ENCODE measurements at places on chromosomes 1 and 21.
A peak's percentile ranks its signal among the peaks of the same experiment; 100 is the strongest.

GRCh38 chr1:58928514-58928913, 144.7 kb upstream of the JUN start:
- H3K4me3 ChIP-seq: no peak overlapping the region
- no peaks in the 10 kb centered on the region for H3K36me3 ChIP-seq
- H3K27ac ChIP-seq: no peak overlapping the region
- peaks cover 6% of the 10 kb centered on the region for H3K4me1 ChIP-seq

DNA sequence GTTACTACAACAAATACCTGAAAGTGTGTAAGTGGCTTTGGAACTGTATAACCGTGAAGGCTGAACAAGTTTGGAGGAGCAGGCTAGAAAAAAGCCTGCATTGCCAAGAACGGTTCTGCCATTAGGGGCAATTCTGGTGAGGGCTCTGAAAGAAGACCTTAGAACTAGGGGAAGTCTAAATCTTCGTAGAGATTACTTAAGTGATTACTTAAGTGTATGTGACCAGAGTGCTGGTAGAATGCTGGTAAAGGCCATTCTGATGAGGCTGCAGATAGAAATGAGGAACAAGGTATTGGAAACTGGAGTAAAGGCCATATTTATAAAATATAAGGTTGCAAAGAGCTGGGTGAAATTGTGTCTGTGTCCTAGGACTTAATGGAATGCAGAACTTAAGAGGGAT, 158.0 kb downstream of the CLIC6 start:
- no peak for DNase-seq
- peaks cover 2% of the 10 kb centered on the region for H3K4me1 ChIP-seq
- no peak overlapping the region for H3K27ac ChIP-seq
- H3K36me3 ChIP-seq: peaks cover 7% of the 10 kb centered on the region

- H3K36me3 ChIP-seq: peaks cover 14% of the 10 kb centered on the region
- peaks cover under 1% of the 10 kb centered on the region for H3K4me1 ChIP-seq
- H3K27ac ChIP-seq: no peak overlapping the region
Observed at GRCh38 chr1:58778385-58779000, 5.4 kb downstream of the JUN start.

GRCh38 chr1:223326776-223327175, 37.2 kb downstream of the SUSD4 start:
- no peak for DNase-seq
- H3K4me1 ChIP-seq: peaks cover 2% of the 10 kb centered on the region
- peaks cover 77% of the 10 kb centered on the region for H3K27me3 ChIP-seq
- H3K27ac ChIP-seq: no peak overlapping the region
- H3K36me3 ChIP-seq: no peaks in the 10 kb centered on the region

GRCh38 chr1:179742717-179743678, at the start of gene FAM163A:
TSS of gene FAM163A (plus strand) at chr1:179743291. CDS start at chr1:179813098, 69,807 bp downstream.
- H3K27me3 ChIP-seq: peaks cover 85% of the 10 kb centered on the region
- no peaks in the 10 kb centered on the region for H3K36me3 ChIP-seq
- peak within 1 kb of the TSS; percentile 22 for H3K4me3 ChIP-seq
- DNase-seq: no peak
- no peak within 1 kb of the TSS for H3K27ac ChIP-seq

DNA sequence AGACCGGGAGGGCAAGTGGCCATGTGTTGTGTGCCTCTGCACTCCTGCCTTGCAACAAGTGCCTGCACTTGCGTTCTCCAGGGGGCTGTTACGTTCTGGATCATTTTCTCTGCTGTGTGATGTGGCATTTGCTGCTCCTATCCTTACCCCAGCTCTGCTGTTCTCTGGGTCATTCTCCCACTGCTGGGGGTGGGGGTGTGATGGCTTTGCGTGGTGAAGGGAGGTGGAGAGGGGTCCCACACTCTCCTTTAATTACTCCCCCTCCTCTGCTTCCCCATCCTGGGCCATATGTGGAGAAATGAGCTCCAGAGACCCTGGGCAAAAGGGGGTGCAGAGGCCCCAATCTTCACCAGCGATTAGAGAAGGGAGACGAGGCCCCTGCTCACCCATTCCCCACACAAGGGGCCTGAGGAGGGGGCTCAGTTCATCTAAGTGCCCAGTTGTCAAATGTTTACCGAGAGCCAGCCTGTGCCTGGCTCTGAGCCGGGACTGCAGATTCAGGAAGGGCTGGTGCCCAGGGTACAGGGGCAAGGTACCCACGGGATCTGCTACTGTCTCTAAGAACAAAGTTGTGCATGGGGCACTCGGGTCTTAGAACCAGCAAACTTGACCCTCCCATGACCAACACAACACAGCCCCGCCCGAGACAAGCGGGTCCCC, 355.4 kb downstream of the PTPRU start:
- no peak overlapping the region for H3K4me3 ChIP-seq
- H3K27ac ChIP-seq: peak overlapping the region; percentile 14
- no peak for DNase-seq

DNA sequence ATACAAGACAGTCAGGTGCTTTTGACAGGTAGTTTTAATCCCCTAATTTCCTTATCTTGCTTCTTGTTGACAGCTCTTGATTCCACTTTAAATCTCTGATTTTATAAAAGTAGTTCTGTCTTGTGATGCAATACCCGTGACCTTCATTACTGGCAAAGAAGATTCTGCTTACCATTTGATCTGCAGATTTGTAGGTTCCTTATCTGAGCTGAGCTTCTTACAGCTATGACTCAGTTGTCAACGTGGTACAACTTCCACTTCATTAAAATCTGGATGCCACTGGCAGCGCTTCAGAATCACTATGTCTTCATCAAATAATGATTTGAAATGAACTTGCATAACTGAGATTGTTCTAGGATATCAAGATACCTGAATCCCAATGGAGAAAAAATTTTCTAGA, 543.6 kb upstream of the B3GALT2 start:
- H3K4me1 ChIP-seq: no peaks in the 10 kb centered on the region
- H3K27ac ChIP-seq: no peak overlapping the region
- H3K4me3 ChIP-seq: no peak overlapping the region
- H3K27me3 ChIP-seq: no peaks in the 10 kb centered on the region
- no peaks in the 10 kb centered on the region for H3K36me3 ChIP-seq

DNA sequence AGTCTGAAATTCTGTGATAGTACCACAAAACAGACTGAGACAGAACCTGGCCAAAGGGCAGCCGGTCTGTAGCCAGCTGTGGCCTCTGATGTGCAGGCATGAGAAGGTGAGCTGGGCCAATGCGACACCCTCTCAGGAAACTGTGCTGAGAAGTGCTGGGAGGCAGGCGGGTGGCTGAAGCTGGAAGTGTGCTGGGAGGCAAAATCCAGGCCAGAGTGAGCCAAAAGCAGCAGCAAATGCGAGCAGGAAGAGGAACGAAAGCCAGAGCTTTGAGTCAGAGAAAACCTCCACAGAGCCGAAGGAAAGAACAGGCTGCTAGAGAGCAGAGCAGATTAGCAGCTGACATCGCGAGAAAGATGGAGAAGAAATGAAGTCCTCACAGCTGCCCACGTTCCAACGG, 10.2 kb upstream of the ATP13A2 start:
- peaks cover 2% of the 10 kb centered on the region for H3K4me1 ChIP-seq
- no peak overlapping the region for H3K4me3 ChIP-seq
- H3K36me3 ChIP-seq: peaks cover 59% of the 10 kb centered on the region
- H3K27ac ChIP-seq: no peak overlapping the region
- no peaks in the 10 kb centered on the region for H3K27me3 ChIP-seq
- DNase-seq: no peak

DNA sequence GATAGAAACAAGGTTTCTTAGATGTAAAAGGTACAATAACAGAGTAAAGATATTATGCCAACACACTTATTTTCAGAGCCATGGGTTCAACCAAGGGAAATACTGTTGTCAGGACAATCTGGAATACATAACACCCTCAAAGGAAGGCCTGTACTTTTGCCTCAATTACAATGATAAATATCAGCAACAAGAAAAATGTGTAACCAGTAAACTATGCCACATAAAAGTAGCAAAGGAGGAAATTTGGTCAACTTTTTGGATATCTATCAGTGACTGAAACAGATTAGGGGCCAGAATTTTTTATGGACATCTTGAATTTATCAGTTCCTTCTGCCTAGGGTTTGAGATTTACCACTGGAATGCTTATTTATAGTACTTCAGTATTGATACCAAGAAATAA, 24.6 kb upstream of the RAP1GAP start:
- H3K4me3 ChIP-seq: no peak overlapping the region
- H3K36me3 ChIP-seq: peaks cover 33% of the 10 kb centered on the region
- DNase-seq: no peak
- no peak overlapping the region for H3K27ac ChIP-seq
- no peaks in the 10 kb centered on the region for H3K27me3 ChIP-seq

DNA sequence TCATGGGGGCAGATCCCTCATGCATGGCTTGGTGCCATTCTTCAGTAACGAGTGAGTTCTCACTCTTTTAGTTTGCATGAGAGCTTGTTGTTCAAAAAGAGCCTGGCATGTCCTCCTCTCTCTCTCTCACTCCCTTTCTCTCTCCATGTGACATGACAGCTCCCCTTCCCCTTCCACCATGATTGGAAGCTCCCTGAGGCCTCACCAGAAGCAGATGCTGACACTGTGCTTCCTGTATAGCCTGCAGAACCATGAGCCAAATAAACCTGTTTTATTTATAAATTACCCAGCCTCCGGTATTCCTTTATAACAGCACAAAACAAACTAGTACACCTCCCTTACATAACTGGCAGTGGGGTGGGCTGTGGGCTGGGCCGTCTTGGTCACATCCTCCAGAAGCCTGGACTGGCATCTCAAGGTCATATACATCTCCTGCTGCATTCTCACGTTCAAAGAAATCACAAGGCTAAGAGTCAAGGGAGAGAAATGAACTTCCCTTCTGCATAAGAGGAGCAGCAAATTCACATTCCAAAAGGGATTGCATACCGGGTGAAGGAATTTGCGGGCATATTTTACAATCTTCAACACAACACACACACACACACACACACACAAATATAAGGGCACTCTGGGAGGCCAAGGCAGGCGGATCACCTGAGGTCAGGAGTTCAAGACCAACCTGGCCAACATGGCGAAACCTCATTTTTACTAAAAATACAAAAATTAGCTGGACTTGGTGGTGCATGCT, 2.3 kb upstream of the CCSAP start:
- DNase-seq: no peak
- no peaks in the 10 kb centered on the region for H3K36me3 ChIP-seq
- peaks cover 28% of the 10 kb centered on the region for H3K27me3 ChIP-seq
- no peak overlapping the region for H3K4me3 ChIP-seq
- no peak overlapping the region for H3K27ac ChIP-seq

DNA sequence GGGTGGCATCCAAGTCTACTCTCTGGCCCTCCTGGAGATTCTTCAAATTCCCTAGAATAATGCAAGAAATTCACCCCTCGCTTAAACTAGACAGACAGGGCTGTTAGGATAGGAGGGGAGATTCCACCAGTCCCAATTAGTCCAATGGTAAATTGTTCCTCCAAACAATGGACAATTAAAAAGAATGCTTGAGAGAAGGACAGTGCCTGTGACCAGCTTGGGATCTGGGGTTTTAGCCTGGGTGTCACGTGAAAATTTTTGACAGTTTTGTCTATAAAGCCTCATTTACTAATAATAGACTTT, 177.7 kb upstream of the RAB4A start:
- H3K36me3 ChIP-seq: no peaks in the 10 kb centered on the region
- no peaks in the 10 kb centered on the region for H3K4me1 ChIP-seq
- H3K4me3 ChIP-seq: no peak overlapping the region
- peaks cover 33% of the 10 kb centered on the region for H3K27me3 ChIP-seq

DNA sequence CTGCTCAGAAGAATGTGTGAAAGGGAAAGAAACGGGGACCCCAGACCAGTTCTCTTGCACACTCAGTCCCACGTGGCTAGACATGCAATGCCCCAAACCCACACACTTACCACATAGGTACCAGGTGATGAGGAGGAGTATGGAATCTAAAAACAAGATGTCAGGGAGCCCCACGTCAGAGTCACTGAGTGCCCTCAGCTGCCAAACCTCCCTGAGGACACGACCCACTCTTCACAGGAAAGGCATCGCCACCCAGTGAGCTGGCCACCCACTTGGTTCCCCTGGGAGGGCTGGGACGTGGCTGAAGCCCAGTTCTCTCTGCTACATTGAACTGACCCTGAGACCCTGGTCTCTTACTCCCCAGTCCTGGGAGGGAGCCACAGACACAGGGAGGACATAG, 41.4 kb downstream of the MRPL37 start:
- H3K27me3 ChIP-seq: no peaks in the 10 kb centered on the region
- peaks cover 73% of the 10 kb centered on the region for H3K36me3 ChIP-seq
- no peak for DNase-seq
- H3K4me3 ChIP-seq: no peak overlapping the region

GRCh38 chr1:67636146-67636545, 48.9 kb upstream of the GADD45A start:
- H3K4me3 ChIP-seq: no peak overlapping the region
- DNase-seq: no peak
- H3K4me1 ChIP-seq: no peaks in the 10 kb centered on the region
- H3K36me3 ChIP-seq: no peaks in the 10 kb centered on the region

GRCh38 chr1:219330669-219331068, 157.0 kb downstream of the LYPLAL1 start:
- no peaks in the 10 kb centered on the region for H3K4me1 ChIP-seq
- H3K4me3 ChIP-seq: no peak overlapping the region
- no peak overlapping the region for H3K27ac ChIP-seq
- H3K27me3 ChIP-seq: no peaks in the 10 kb centered on the region
- no peak for DNase-seq

DNA sequence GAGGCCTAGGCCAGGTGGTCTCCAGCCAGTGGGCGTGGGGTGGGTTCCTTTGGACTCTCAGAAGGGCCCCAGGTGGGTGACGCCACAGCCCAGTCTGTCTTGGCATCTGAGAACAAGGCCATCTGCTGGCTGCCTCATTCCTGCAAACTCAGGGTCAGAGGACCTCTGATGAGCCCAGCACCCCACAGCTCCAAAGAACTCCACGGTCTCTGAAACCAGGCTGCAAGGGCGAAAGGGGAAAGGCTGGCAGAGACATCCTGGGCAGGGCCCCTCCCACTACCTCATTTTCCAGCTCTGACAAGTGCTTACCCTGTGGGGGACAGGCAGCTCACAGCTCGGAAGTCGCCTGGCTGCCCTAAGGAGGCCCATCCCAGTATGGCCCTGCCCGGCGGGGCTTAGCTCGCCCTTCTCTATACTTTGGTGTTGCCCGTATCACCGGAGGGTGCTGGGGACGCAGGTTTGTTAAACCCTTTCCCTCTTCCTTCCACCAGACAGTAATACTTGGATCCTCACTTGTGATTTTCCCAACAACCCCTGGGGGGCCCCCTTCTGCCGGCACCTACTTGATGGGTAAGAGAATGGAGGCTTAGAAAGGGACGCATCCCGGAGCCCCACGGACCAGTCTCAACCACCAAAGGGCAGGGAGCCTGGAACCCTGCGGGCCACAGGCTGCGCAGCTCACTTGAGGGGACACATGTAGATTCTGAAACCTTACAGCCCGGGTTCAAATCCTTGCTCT, 10.9 kb upstream of the EDN2 start:
- H3K36me3 ChIP-seq: no peaks in the 10 kb centered on the region
- no peak overlapping the region for H3K4me3 ChIP-seq
- DNase-seq: peak; percentile 62

GRCh38 chr1:206698011-206698410, 13.3 kb downstream of the MAPKAPK2 start:
- H3K27ac ChIP-seq: no peak overlapping the region
- H3K36me3 ChIP-seq: peaks cover 17% of the 10 kb centered on the region
- H3K27me3 ChIP-seq: no peaks in the 10 kb centered on the region
- H3K4me1 ChIP-seq: peaks cover 38% of the 10 kb centered on the region
- no peak overlapping the region for H3K4me3 ChIP-seq

- peaks cover 48% of the 10 kb centered on the region for H3K27me3 ChIP-seq
- DNase-seq: peak; percentile 20
- no peak overlapping the region for H3K4me3 ChIP-seq
- no peak overlapping the region for H3K27ac ChIP-seq
Observed at GRCh38 chr1:151828921-151829320, 2.7 kb downstream of the RORC start.
